ENCODE measurements at places on chromosomes 2 and 18. TPM values are rescaled to one million over a fixed set of nuclear protein-coding genes. Genes with fewer than 3 reads are reported as not detected.

Gene CLIP4
- total RNA-seq, result not detected

Gene MEP1B
- not detected for total RNA-seq

Gene NMUR1
- total RNA-seq, result not detected

Gene SERPINB2
- total RNA-seq, result not detected

Gene PSTPIP2
- total RNA-seq, result not detected

DNA sequence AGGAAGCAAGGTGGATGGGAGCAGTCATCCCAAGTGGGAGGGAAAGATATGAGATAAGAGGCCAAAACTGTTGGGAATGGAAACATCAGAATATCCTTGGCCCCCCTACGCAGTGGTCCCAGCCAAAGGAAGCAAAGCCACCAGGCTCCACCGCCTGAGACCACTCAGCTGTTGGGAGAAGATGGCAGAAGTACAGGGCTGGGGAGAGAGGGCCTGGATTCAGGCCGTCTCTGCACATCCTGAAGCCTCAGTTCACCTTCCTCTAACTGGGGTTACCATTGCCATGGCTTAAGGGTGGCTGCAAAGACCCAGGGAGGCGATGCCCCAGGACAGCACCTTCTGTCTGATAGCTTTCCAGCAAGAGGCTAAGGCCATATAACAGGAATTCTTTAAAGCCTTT is 193.8 kb downstream of the MGAT5 start:
- H3K4me3 ChIP-seq, result no peak overlapping the region
- H3K4me1 ChIP-seq, result no peaks in the 10 kb centered on the region
- no peak for DNase-seq
- H3K36me3 ChIP-seq, result no peaks in the 10 kb centered on the region

DNA sequence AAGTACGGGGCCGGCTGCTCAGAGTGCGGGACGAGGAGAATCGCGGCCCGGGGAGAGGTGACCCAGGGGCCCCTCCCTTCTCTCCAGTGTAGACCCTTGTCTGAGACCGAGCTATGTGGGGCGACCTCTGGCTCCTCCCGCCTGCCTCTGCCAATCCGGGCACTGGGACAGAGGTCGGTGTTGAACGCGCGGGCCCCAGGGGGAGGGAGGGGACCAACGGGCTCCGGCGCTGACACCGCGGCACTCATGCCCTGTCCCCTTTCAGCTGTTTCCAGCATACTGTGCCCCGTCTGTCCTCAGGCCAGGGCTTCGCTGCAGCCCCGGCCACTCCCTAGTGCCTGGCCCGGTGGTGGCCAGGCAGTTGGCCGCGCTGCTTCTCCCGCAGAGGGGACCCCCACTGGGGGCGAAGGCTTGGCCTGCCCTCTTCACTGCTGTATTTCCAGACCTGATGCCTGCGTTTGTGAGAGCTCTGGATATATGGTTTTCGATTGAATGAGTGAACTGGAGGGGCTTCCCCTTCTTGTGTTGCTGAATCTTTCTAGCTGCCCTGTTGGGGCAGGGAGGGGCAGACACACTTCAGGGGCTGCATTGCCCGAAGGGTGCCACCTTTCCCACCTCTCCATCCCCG is 809 bp downstream of the DBI start:
- peak overlapping the region; percentile 70 for H3K27ac ChIP-seq
- peaks cover 40% of the 10 kb centered on the region for H3K36me3 ChIP-seq
- H3K27me3 ChIP-seq, result no peaks in the 10 kb centered on the region
- H3K4me3 ChIP-seq, result peak overlapping the region; percentile 90
- DNase-seq, result peak; percentile 75

DNA sequence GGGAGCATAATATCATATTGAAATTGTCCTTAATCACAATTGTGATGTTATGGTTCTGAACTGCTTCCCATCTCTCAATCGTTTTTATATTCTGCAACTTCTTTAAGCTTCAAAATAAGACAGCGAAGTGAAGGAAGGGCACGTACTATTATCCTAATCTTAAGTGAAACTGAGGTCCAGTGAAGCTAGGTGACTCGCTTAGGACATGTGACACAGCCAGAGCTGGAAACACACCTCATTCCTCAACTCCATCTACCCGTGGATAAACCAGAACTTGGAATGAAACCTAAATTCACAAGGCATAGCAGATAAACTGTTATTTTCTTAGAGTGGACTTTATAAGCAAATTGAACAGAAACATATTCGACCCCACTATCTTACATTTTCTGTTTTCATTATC is 191.2 kb upstream of the PXDN start:
- H3K27me3 ChIP-seq, result no peaks in the 10 kb centered on the region
- H3K4me3 ChIP-seq, result no peak overlapping the region
- H3K27ac ChIP-seq, result no peak overlapping the region
- DNase-seq, result no peak
- H3K4me1 ChIP-seq, result no peaks in the 10 kb centered on the region

GRCh38 chr2:233700028-233700635 is 7.4 kb downstream of the UGT1A6 start:
- no peaks in the 10 kb centered on the region for H3K36me3 ChIP-seq
- no peaks in the 10 kb centered on the region for H3K4me1 ChIP-seq
- H3K27ac ChIP-seq, result no peak overlapping the region
- H3K27me3 ChIP-seq, result no peaks in the 10 kb centered on the region

DNA sequence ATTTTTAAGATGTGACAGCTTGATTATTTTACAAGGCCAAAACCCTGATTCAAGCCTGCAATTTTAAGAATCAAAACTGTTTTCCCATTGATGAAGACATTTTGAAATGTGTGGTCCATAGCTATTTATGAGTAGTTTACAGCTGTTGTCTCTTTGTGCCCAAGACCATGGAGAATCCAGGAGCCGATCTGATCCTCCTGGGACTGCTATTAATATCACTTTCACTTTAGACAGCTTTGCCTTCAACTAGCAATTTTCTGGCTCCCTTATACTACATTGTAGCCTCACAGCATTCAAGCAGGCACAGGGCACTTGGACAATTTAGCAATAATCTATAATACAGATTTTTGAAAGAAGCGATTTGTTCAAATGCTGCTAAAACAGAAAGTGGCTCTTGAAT is 172.9 kb downstream of the SLC8A1 start:
- DNase-seq, result no peak
- H3K4me3 ChIP-seq, result no peak overlapping the region
- no peaks in the 10 kb centered on the region for H3K36me3 ChIP-seq
- no peak overlapping the region for H3K27ac ChIP-seq
- H3K27me3 ChIP-seq, result no peaks in the 10 kb centered on the region
